AG08396 (cell line): ENCODE measurements at places on chromosomes 3 and 15.

- peak; percentile 42 for DNase-seq
Measured at GRCh38 chr3:12679468-12679867, 15.6 kb upstream of the RAF1 start.

- DNase-seq = no peak
Measured at GRCh38 chr3:102194760-102195159, 240.1 kb upstream of the ZPLD1 start.

DNA sequence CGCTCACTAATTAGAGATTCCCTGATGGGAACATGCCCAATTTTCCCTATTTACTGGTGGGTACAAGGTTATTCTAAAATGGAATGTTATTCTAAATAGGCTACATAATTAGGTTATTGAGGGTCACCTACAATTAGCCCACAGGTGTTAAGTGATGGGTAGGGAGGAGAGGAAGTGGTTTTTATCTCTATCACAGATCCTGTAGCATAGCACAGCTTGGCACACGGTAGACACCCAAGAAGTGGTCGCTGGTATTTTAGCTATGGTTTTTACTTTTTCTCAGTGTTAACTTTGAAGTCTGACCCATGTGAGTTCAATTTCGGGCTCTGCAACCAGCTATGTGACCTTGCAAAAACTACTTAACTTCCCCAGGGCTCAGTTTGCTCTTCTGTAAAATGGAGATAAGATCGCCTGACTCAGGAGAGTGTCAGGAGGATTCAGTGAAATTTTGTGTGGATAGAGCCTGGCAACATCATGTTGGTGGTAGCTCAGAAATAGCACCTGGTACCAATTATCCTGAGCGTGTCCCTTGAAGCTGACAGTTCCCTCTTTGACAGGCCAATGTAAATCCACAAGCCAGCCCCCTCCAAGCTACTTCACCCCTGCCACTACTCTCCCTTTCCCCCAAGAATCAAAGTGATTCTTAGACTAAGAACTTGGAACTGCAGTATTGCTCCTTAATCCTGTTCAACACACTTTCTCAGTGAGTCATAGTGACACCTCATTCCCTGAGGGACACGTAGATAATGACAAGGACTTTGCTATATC, 8.7 kb upstream of the LMCD1 start:
- DNase-seq = no peak

- DNase-seq = no peak
Measured at GRCh38 chr3:48655063-48655462, 7.6 kb downstream of the CELSR3 start.

DNA sequence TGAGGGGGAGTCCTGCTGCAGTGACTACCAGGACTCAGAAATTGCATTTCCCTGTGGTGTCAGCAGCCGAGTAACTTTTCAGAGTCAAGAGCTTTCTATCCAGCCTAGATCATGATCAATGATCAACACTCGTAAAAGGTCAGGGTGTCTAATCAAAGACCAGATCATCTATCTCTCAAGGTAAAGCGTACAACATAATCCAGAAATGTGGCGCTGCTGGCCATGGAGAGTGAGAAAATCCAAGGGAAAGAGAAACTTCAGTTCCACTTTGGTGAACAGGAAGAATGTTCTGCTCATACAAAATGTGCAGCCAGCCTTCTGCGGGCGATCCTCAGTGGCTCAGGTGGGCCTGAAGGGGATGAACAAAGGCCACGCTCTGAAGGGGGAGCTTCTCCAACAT, 1005.8 kb upstream of the NR2F2 start:
- DNase-seq = no peak

GRCh38 chr3:30672287-30672735, 65.9 kb downstream of the TGFBR2 start:
- no peak for DNase-seq

- no peak for DNase-seq
Measured at GRCh38 chr3:109122690-109123089, 4.8 kb upstream of the MORC1 start.

- DNase-seq = no peak
Measured at GRCh38 chr15:75869446-75869845, 26.2 kb downstream of the UBE2Q2 start.

DNA sequence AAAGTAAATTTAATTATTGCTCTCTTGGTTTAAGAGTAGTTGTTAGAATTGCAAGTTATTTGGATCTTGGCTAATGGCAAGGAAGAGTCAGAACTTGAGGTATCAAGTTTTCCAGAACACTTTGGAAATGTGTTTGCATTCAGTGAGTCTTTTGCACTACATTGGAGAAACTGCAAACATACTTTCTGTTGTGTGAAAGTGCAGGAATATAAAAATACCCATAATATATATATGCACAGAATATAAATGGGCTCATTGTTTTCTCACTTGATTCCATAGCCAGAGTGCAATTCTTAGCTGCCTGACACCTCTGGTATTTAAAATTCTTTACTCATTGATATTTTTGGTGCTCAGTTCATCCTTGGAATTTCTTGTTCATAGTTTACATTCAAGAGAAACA, 92.9 kb downstream of the HCN4 start:
- no peak for DNase-seq

DNA sequence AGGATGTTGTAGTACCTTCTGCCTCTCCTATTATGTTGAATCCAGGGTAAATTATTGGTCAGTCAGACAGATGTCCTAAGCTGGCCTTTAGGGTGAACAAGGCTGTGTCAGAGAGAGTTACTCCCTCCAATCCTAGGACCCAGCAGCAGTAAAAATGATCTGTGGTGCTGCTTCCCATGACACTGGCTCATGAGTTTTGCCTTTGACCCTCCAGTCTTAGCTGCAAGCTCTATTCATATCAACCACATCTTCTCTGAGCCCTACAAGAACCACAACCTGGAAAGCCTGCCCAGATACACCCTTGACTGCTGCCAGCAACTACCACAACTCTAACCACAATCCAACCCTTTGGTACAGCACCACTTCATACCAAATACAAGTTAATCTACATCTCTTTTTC, 27.2 kb upstream of the PHLDB2 start:
- no peak for DNase-seq

DNA sequence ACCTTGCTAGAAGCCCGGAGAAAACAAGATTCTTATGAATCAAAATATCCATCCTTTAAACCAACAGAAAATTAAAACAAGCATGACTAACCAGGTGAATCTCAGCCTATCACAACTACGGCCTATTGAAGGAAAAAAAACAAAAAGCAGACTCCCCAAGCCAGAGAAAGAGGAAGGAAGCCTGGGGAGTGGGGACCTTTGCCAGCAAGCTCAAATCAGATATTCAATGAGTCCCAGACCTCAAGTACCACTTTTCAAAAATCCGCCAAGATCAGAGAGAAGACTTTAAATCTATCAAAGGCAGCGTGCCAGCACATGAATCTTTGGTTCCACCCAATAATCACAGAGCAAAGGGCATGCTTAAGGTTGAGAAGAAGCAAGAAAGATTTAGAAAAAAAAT, 253.8 kb downstream of the NTRK3 start:
- no peak for DNase-seq

DNA sequence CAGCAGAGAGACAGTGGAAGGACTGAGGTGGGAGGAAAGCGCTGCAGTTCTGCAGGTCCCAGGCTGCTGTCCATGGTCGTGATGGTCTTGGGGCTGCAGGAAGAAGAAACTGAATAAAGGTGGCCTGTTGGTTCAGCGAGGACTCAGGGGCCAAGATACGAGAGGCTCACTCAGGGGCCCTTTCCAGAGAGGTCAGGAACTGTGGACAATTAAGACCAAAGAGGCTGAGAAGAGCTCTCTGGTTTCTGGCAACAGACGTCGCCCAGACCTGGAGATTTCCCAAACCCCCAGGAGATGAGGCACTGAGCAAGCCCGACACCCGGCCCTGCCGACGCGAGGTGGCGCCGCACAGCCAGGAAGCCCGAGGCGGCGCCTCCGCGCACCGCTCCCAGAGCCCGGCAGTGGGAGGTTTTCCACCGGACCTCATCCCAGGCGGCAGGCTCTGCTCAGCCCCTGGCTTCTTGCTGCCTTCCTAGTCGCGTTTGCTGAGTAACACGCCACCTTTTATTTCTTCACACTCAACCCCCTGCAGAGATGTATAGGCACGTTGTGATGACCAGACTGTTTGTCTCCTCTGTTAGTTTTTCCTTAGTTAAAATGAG, 56.4 kb upstream of the ARRDC4 start:
- peak; percentile 78 for DNase-seq

- no peak for DNase-seq
Measured at GRCh38 chr3:138089091-138089490, 26.3 kb downstream of the DZIP1L start.

GRCh38 chr3:4149296-4149695, 153.9 kb upstream of the SETMAR start:
- DNase-seq = no peak

DNA sequence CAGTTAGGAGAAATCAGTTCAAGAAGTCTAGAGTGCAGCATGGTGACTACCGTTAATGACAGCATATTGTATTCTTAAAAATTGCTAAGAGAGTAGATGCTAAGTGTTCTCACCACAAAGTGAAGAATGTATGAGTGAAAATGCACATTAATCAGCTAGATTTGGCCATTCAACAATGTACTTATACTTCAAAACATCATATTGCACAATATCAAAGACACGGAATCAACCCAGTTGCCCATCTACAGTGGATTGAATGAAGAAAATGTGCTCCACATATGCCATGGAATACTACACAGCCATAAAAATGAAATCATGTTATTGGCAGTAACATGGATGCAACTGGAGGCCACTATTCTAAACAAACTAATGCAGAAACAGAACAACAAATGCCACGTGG, 119.9 kb upstream of the NDN start:
- no peak for DNase-seq

DNA sequence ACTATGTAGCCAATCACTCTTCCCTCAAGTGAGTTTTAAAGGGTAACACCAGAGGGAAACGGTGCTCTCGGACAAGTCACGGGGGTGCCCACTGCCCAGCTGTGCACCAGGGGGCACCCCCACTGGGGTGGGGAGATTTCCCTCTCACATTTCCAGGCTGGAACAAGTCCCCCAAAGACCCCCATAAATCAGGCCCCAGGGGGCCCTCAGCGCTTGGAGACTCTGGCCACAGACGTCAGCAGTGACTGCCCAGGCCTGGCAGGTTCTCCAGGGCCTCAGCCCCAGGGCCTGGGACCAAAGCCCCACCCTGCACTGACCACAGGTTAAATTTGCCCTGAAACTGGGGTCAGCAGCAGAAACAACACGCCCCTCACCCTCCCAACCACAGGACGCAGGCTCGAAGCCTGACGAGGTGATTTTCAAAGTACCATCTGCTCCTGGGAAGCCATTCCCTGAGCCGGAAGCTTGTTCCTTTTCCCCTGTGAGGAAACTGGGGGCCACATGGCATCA, 17.0 kb downstream of the XXYLT1 start:
- no peak for DNase-seq

DNA sequence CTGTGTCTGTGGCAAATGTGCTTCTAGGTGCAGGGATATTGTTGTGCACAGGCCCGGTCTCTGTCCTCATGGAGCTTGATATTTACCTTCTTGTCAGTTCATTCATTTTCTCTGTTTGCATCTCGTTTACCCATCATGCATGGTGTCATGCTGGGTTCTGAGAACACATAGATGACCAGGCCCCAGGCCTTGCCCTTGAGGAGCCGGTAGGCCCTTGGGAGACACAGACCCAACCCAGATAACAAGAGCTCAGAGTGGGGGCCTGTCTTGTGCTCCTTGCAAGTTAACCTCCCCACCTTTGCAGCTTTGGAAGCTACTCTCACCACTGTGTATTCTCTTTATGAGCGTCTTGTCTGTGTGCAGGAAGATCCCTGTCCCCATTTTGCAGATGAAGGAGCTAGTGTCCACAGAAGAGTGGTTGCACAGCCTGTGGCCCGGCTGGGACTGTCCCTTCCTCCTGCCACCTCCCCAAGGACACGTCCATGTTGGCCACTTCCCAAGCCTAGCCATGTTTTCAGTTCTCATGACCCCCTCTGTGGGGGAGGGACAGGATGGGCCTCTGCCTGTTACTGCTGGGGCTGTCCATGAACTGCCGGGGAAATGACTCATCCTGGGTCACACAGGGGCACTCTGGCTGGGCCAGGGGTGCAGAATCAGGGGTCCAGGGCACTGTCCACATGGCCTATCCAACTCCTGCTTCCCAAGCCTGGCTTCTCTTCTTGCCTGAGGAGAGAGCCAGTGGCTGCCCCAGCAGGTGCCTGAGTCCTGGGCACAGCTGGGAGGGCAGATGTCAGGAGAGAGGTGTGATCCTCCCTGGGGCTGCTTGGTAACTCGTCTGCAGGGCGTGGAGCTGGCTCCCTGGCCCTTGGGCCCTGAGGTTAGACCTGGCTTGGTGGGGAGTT, 3.4 kb downstream of the SNX33 start:
- no peak for DNase-seq

GRCh38 chr3:52490035-52490938, 4.9 kb upstream of the STAB1 start:
- DNase-seq = no peak

GRCh38 chr3:107855710-107856109, 235.1 kb downstream of the CD47 start:
- no peak for DNase-seq

DNA sequence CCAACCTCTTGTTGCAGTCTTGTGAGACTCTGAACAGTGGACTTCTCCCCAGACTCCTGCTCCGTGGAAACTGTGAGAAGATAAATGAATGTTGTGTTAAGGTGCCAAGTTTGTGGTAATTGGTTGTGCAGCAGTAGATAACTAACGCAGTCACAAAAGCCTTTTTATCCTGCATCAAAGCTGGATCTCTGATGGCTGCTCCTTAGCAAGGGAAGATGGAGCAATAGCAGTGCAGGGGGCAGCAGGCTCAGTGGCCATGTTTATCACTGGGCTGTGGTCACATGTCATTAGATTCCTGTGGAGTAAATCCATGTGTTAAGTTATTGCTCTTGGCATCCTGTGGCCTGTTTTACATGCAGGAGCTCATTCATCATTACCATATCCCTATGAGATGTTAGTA, 13.5 kb downstream of the CMTM7 start:
- no peak for DNase-seq

DNA sequence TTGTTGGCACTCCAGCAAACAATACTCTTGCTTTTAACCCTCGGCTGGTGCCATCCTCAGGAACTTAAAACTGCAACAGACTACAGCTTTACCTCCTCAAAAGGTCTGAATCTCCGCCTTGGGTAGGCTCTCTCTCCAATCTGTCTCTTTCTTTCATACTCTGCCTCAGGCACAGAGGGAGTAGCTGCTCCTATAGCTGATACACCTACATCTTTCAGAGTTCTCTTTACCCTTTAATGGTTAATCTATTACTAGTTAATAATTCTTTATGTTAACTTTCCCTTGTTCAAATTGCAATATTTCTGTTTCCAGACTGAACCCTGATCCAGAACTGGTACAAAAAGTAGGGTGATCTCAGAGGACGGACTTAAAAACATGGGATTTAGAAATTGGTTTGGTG, 66.2 kb downstream of the MAP4 start:
- DNase-seq = no peak

GRCh38 chr3:10420745-10421475, 84.5 kb downstream of the ATP2B2 start:
- no peak for DNase-seq

DNA sequence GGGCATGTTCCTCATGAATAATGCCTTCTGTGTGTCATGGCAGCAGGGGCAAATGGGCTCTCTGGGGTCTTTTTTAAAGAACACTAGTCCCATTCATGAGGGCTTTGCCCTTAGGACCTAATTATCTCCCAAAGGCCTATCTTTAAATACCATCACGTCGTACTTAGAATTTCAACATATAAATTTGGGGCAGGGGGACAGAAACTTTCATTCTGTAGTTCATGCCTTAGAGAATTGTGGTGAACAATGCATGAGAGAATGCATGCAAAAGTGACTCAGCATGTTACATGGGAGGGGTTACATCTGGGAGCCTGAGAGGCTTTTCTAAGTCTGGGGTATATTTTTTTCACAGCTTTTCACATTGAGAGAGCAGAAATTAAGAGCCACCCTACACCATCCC, 208.5 kb upstream of the ROPN1 start:
- no peak for DNase-seq

GRCh38 chr3:26657348-26657976, 34.9 kb downstream of the LRRC3B start:
- no peak for DNase-seq
